ENCODE measurements at places on chromosomes 4 and X.
A peak's percentile ranks its signal among the peaks of the same experiment; 100 is the strongest.

- DNase-seq: peak; percentile 3
These were observed 100.6 kb downstream of the AKAP4 start for GRCh38 chrX:50100188-50100587.

DNA sequence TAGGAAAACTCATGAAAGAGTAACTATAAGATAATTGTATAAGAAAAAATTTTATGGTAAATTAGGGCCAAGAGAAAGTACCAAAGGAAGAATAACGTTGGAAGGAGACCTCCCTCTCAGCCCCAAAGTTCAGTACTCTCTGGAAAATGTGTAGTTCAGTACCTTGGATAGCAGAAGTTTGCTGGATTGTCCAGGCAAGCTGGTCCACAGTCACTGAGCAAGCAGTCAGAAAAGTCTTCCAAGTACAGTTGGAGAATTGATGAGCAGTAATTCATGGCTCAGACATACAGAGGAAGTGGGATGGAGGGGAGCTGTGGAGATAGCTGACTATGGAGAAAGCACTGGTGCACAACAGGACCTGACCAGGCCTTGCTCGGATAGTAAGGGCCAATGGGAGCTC is 598.2 kb upstream of the NDST4 start:
- DNase-seq: no peak

- DNase-seq: no peak
These were observed 42.7 kb upstream of the TEX13A start for GRCh38 chrX:105263171-105263570.

- DNase-seq: no peak
These were observed 37.9 kb upstream of the TENM3 start for GRCh38 chr4:182205306-182205705.

DNA sequence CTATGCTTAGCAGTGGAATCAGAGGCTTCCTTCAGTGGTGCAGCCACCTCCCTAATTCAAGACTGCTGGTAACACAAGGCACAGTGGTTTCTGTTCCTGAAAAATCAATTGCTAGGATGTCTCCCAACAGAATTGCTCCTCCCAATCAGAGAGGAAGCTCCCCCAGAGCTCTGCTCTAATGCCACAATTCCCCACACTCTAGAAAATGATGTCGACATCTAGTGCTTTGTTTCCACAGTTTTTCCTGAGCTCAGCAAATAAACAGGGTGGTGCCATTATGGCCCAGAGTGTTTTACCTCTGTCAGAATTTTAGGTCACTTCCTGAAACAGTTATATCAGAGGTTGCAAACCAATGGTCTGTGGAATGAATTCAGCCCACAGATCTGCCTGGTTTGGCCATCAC is 24.7 kb downstream of the TAB3 start:
- peak; percentile 67 for DNase-seq

DNA sequence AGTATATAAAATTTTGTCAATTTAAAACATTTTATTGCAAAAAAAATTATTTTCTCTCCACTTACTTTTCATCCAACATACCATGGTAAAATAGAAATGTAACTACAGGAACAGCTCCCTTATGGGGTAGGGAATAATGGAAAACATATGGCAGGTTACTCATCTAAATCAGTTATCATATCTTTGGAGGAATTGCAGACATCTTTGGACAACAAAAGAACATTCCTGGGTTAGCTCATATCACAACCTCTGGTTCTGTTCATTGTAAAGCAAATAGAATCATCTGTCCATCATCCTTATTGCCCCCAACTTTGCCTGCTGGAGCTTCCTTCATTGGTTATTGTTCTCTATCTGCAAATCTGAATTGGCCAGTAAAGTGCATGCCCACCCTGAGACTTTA is 387.5 kb upstream of the GRID2 start:
- DNase-seq: no peak

- no peak for DNase-seq
These were observed 7.4 kb downstream of the MSL3 start for GRCh38 chrX:11765449-11765848.

DNA sequence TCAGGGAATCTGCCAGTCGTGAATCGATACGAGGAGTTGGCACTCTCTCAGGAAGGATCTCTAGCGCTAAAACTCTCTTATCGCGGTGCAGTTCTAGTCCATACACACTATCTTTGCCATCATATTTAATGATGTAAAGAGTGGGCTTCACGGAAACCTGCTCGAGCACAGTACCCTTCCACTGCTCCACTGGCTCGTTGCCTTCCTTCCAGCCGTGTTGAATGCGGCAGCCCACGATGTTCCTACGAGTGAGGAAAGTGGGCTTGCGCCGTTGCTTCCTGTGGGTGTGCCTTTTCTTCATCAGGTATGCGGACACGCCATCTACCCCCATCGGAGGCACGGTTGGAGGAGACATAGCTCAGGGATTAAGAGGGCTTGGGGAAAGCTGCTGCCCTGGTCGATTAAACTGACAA is 661 bp downstream of the SPIN4 start:
- no peak for DNase-seq

- DNase-seq: no peak
These were observed 75.5 kb downstream of the PABPC4L start for GRCh38 chr4:134126000-134126560.

Measured in suppressor macrophage treated with lipopolysaccharide for 1 hour (primary cell).